ENCODE measurements at places on chromosomes 6 and 20. TPM values are rescaled to one million over a fixed set of nuclear protein-coding genes. Genes with fewer than 3 reads are reported as not detected.

OR2J3 gene
- not detected for total RNA-seq

GRCh38 chr20:63025534-63026331, 19.0 kb upstream of the BHLHE23 start:
- DNase-seq: peak; percentile 60

GRCh38 chr6:26250698-26251044, 114.3 kb upstream of the BTN3A2 start:
- no peak for DNase-seq

GRCh38 chr6:168162366-168162765, 83.4 kb upstream of the FRMD1 start:
- DNase-seq: no peak

DNA sequence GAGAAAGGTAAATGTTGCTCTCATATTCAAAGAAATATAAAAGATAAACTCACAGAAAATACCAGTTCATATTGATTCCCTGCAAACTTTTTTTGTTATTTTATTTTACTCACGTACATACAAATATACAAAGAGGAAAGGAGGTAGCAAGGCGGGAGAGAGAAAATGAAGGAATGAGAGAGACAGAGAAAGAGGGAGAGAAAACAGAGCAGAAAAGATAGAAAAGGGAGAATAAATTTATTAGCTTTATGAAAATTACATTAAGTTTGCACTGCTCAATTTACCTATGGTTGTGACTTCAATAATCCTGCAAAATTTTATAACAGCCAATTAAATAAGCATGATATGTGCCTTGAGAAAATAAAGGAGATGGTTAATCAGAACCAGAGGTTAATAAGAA, 274.7 kb upstream of the CITED2 start:
- no peak for DNase-seq

TAAR5 gene
- total RNA-seq: not detected

DNA sequence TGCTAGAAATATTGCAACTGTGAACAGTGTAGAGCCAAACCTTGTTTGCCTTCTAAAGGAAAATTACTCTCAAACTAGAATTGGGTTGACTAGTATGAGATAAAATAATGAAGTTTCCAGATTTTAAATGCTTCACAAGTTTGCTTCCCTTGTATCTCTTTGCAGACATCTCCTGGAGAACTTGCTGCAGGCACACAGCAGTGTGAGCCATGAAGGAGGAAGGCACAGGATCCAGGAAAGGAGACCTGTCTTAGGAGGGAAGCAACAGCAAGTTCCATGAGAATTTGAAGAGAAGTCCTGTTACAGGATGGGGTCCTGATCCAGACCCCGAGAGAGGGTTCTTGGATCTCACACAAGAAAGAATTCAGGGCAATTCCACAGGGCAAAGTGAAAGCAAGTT, 115.9 kb downstream of the BMP7 start:
- DNase-seq: no peak

DNA sequence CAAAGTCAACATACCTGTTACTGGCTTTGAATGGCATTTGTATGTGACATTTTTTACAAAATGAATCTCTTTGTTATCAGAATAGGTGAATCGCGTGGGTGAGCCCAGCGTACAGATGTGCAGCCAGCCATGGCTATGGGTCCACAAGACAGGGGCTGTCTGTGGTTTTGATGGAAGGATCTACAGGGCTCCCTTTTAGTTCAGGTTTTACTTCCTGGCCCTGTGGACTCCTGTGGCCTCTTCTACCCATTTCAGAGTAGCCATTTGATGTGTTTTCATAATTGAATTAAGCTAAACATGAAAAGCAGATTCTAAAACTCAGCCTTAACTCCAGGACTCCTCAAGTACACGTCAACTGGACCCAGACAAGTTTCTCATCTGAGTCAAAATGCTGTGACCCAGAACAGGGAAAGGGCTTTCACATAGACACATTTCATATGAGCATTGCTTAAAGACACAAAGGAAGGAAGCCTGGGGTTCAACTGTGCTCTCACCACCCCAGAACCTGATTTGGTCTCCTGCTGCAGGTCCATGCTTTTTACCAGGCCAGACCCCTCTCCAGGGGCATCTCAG, 105.3 kb upstream of the NAA20 start:
- DNase-seq: no peak

GRCh38 chr6:156627524-156627923, 149.7 kb upstream of the ARID1B start:
- no peak for DNase-seq

GSTA2 gene
- not detected for total RNA-seq

GRCh38 chr6:43389730-43390295, 20.4 kb upstream of the ZNF318 start:
- DNase-seq: no peak

All from MG63 (cell line).